ENCODE measurements at places on chromosomes 5 and 9.

GRCh38 chr9:108356806-108357205, 499.0 kb downstream of the ACTL7B start:
- DNase-seq = no peak

DNA sequence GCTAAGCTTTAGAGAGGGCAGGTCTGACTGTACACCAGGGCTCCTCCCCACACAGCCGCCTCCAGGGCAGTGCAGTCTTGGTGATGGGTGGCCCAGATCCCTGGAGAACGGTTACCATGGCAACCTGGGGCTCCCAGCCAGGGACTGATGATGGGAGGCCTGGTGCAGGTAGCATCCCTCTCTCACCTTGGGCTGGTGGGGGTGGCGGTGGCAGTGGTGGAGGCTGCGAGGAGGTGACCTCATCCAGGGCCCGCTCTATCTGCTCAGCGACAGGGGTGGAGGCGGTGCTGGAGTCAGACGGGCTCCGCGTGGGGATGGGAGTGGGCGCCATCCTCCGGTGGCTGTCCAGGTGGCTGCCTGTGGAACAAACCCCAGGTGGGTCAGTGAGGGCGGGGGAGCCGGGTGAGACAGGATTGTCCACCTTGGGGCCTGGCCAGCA, 12.3 kb downstream of the PRR7 start:
- DNase-seq = peak; percentile 73

DNA sequence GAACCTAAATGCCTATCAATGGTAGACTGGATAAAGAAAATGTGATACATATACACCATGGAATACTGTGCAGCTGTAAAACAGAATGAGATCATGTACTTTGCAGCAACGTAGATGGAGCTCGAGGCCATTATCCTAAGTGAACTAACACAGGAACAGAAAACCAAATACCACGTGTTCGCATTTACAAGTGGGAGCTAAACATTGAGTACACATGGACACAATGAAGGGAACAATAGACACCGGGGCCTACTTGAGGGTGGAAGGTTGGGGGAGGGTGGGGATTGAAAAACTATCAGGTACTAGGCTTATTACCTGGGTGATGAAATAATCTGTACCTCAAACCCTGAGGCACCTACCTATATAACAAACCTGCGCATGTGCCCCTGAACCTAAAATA, 22.4 kb upstream of the DEPDC1B start:
- no peak for DNase-seq

- no peak for DNase-seq
Observed at GRCh38 chr9:131160416-131161112, 35.2 kb downstream of the NUP214 start.

DNA sequence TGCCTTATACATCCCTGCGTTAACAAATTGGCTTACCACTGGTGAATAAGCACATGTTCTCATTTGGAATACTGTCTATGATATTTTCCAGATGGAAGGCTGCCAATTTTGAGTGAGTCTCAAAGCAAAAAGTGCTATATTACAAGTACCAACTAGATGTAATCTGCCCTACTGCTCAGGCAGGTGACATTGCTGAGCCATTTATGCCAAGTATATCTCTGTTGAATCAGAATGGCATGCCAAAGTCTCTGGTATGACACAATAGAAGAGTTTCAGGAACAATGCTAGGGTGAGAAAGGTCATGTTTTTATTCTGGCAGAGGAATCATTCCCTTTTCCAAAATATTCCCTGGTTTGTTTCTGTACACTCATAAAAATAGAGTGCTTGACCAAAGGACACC, 356.5 kb downstream of the CDH9 start:
- DNase-seq = no peak

DNA sequence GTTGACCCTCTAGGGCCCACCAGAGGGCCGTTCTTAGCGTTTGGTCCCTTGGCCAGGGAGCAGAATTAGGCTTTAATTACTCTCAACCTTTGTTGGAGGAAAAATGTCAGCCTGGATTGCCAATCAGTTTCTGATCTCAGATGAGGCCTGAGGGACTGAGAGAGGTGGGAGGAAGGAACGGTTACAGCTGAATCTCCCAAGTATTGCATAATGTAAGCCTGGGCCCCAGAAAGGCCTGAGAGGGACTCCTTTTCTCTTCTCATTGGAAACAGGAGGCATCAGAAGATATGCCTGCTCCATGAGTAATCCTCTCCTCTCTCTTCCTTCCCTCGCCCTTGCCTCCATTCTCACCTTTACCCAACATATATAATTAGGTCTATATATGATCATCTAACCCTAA, 105.7 kb downstream of the INSYN2B start:
- DNase-seq = no peak

- no peak for DNase-seq
Observed at GRCh38 chr5:138929571-138929955, 54.4 kb upstream of the LRRTM2 start.

- no peak for DNase-seq
Observed at GRCh38 chr9:133609311-133610098, at the start of gene FAM163B. FAM163B (minus strand) TSS chr9:133609389; CDS start chr9:133580223, 29,166 bp downstream.

- no peak for DNase-seq
Observed at GRCh38 chr9:24828687-24829086, 283.0 kb upstream of the IZUMO3 start.

DNA sequence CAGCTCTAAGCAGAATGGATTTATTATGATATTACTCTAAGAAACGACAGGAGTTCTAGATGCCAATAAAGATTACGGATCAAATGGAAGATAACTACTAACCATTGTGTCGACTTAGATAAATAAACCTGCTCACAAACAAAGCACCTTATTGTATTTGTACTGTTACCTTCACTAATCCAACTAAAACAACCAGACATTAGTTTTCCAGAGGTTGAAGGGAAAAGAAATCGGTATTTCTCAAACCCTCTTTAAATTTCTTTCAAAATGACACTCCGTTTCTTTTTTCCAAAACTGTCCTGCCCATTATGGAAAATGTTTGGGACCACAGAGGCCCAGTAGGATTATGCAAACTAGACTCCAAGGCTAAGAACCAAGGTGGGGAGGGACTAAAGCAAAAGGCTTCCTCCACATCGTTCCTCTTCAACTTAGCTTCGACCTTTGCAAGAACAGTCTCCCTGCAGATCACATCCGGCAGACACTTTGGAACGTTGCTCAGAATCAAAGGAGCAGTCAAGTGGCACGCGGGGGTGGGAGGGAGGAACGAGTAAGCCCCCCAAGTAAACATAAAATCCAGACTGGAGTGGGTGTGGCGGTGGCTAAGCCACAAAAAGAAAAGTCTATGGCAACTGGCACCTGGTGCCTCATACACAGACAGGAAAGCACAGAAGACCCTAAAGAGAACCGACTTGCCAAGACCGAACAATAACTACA, 2.7 kb downstream of the MLLT3 start:
- no peak for DNase-seq

GRCh38 chr9:113503131-113503541, 39.6 kb downstream of the RGS3 start:
- DNase-seq = no peak

DNA sequence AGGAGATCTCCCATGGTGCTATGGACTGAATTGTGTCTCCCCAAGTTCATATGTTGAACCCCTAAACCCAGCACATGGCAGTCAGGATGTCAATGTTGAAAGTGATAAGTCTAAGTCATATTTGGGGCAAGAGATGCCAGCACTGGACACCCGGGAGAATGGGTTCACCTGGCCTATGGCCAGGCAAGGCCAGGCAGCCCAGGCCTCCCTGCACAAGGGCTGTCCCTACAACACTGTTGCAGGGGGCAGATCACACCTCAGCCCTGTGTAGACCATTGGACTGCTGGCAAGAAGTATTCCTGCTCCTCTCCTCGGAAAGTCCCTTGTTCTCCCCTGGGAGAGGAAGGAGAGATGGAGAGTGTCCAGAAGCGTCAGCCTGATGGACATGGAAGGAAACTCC, 240.5 kb downstream of the GADD45G start:
- no peak for DNase-seq

- no peak for DNase-seq
Observed at GRCh38 chr9:108621991-108622855, 233.6 kb downstream of the ACTL7B start.

GRCh38 chr9:134993996-134994720, 76.4 kb upstream of the FCN1 start:
- DNase-seq = peak; percentile 54

- DNase-seq = no peak
Observed at GRCh38 chr5:145243016-145243415, 592.1 kb downstream of the PRELID2 start.

DNA sequence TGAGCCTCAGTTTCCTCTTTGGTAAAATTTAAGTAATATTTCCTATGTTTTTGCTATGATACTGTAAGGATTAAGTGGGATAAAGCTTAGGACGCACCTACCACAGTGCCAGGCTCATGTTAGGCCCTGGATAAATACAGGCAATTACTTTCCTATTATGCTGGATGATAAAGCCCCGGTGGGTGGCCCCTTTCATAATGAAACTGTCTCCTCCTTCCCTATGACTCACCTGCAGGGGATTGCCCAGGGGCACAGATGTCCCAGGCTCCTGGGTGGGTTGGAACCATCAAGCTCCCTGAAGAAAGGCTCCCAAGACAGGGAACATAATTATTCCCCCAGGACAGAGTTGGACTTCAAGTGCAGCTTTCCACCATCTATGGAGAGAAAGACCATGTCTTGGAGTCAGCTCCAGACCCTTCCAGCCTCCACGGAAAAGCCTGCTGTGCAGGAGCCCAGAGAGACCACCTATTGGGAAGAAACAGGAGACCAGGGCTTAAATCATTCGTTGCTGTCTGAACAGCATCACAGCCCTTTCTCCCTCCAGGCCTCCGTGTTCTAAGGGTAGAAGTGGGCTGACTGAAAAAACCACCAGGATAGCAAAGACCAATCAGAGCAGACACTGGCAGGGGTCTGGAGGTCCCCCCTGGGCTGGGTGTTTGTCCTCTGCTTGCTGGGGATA, 43.2 kb upstream of the FOXE1 start:
- DNase-seq = no peak

DNA sequence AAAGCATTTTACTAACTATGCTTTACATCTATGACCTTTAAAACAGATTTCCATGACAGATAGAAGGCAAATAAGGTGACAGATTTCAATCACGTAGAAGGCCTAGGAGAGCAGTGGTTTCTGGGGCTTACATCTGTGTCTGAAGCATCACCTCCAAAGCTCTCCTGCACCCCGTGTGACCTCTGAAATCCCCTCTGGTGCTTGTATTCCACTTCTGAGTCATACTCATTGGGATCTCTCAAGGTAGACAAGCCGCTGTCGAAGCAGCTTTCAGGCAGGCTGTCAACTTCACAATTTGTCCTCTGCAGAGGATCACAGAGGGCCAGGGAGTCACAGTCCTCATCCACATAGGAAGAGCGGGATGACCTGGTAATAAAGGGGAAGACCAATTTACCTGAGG, 62.2 kb downstream of the RASEF start:
- DNase-seq = no peak

DNA sequence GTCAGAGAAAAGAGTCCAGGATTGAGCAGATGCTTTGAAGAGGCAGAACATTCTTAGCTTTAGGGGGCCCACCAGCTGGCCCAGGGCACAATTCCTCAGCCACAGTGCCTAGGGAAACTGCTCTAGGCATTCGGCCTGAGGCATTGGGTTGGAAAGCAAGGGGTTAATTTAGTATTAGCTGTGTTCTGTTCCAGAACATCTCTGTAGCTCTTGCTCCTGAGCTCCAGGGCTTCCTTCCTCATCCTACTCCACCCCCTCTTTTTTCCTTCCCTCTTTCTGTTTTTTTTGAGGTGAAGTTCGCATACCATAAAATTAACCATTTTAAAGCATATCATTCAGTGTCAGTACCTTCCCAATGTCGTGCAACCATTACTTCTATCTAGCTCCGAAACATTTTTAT, 74.5 kb upstream of the PANK3 start:
- DNase-seq = no peak

- no peak for DNase-seq
Observed at GRCh38 chr5:40813698-40814281, 15.6 kb upstream of the PRKAA1 start.

DNA sequence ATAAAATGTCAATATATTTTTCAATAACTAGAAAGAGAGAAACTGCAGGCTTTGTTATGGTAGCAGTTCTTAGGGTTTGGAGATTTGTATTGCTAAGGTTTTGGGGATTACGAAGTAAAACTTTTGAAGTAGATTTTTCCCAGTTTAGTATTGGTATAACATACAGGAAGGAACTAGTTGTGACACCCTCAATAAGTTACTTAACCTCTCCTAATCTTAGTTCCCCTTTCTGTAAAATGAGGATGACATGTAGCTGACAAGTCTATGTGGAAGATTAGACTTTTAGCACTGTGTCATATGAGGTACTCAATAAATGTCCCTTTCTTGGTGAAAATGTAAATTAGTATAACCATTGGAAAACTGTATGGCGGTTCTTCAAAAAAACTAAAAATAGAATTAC, 73.4 kb upstream of the ATG10 start:
- DNase-seq = no peak

GRCh38 chr9:130191749-130192120, 19.5 kb downstream of the NCS1 start:
- DNase-seq = no peak

- DNase-seq = no peak
Observed at GRCh38 chr5:17012289-17012688, 76.2 kb upstream of the MYO10 start.

- DNase-seq = no peak
Observed at GRCh38 chr9:89218040-89218928, 39.7 kb upstream of the SHC3 start.

GRCh38 chr5:7395432-7395946, 449 bp upstream of the ADCY2 start:
- DNase-seq = no peak

DNA sequence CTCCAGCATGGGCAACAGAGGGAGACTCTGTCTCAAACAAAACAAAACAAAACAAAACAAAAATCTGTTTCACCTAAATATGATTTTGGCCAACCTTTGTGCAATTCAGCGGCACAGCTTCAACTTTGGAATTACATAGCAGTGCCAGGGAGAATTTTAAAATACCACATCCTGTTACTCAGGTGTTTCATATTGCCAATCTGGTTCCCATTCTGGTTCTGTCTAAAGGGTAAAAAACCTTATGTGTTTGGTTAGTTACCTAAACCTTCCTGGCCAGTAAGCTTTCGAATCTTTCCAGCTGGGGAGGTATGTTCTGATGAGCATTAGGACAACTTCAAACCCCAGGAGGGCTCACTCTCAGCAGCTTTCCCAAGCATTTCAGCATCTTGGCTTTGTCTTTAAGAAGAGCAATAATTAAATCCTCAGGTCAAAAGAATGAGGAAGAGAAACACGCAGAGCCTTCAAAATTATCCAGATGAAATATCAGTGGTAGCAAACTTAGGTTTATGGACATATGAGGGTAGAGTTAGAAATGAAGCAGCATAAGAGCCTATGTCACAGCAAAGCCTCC, 2.7 kb downstream of the DAB2 start:
- DNase-seq = no peak

GRCh38 chr5:72109625-72110024, 2.4 kb downstream of the MAP1B start:
- DNase-seq = no peak
